ENCODE measurements at places on chromosomes 16 and 17. TPM values are rescaled to one million over a fixed set of nuclear protein-coding genes. Genes with fewer than 3 reads are reported as not detected.

GFAP gene
- not detected for total RNA-seq

DNA sequence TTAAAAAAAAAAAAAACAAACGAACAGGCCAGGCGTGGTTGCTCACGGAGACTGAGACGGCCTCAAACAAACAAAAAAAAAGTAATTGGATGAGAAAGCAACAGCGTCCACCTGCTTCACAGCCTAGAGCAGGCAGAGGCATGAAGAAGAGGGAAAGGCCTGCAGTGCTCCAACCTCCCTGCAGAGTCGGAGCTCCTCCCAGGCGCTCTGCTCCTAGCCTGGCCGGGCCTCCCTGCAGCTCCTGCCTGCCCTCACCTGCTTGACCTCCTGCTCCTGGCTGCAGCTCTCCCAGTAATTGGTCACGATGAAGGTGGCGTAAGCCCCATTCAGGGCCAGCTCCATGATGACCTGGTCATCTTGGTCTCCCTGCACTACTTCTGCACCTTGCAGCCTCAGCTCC is 5.5 kb downstream of the NMRAL1 start:
- no peak for DNase-seq

DNA sequence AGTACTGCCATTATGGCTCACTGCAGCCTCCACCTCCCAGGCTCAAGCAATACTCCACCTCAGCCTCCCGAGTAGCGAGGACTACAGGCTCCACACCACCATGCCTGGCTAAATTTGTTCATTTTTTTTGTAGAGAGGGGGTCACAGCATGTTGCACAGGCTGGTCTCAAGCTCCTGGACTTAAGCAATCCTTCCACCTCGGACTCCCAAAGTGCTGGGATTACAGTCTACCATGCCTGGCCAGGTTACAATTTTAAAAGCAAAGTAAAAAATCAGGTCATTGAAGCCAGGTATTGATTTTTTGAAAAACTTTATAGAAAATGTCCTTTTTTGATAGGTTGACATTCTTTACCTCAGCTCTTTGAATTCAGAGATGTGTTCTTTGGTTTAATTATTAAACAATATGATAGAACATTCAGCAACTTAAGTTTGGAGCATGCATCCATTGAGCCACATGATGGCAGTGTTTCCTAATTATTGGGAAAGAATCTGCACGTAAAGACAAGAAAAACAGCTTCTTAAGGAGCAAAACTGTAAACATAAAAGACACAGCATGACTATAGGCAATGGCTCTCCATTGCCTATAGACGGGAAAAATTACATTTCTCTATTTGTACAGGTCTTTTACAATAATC is 1.7 kb upstream of the SLC16A11 start:
- peak; percentile 68 for DNase-seq

NTN3 gene
- total RNA-seq: not detected
